GM04503 (cell line): ENCODE measurements at places on chromosomes 4 and X.

DNA sequence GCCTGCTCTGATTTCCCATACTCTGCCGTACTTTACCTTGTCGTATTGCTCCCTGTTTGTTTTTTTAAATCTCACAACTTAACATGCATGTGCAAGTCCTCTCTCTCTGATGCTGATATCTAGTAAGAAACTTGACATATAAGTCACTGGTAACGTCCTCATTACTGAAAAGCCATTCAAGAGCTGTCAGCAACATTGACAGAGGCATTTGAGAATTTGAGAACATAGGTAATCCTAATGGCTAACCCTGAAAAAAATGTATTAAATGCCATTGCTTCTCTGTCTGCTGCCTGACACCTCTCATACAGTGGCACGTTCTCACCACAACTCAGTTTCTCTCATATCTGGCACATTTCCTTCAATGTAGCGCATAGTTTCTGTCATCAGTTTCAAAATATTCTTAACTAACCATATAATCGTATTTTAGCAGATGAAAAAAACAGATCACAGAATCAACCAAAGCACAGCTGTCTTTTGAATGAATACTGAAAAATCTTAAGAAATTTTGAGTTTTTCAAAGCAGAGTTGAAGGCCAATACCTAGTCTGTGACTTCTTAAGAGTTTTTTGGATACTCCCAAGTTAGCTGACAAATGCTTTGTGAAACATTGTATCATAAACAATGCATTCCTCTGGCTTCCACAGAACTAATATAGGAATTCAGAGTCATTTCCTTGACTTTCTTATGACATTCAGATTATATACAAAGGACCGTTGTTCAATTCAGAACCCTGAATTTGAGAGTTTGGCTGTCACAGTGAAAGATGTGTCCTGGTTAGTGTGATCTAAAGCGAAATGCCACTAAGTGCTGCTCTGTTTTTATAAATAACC lies 996.4 kb downstream of the C4orf33 start:
- DNase-seq: no peak

- DNase-seq: peak; percentile 18
Observed at GRCh38 chrX:133364196-133364595, 51.1 kb downstream of the GPC4 start.

GRCh38 chr4:121182296-121182695 lies 18.2 kb upstream of the TNIP3 start:
- peak; percentile 11 for DNase-seq

- no peak for DNase-seq
Observed at GRCh38 chrX:44428989-44429627, 85.6 kb upstream of the EFHC2 start.
